ENCODE measurements at places on chromosomes 2 and 18. TPM values are rescaled to one million over a fixed set of nuclear protein-coding genes. Genes with fewer than 3 reads are reported as not detected.
A peak's percentile ranks its signal among the peaks of the same experiment; 100 is the strongest.

DNA sequence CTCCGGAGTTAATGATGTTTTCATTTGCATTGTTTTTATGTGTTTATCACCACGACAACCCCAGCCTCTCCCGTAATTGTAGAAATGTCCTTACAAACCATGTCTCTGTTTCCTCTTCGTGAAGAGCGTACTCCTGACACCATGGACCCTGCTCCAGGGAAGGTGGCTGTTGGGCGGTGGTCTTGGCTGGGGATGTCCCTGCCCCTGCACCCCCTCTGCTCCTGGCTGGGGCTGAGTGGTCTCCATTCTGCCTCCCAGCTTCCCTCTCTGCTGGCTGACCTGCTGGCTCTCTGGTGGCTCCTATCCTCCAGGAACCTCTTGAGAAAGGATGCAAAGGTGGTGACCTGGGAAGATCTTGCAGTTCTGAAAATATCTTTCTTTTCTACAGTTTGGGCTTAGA lies 81.1 kb downstream of the ASB1 start:
- peak; percentile 21 for DNase-seq

DNA sequence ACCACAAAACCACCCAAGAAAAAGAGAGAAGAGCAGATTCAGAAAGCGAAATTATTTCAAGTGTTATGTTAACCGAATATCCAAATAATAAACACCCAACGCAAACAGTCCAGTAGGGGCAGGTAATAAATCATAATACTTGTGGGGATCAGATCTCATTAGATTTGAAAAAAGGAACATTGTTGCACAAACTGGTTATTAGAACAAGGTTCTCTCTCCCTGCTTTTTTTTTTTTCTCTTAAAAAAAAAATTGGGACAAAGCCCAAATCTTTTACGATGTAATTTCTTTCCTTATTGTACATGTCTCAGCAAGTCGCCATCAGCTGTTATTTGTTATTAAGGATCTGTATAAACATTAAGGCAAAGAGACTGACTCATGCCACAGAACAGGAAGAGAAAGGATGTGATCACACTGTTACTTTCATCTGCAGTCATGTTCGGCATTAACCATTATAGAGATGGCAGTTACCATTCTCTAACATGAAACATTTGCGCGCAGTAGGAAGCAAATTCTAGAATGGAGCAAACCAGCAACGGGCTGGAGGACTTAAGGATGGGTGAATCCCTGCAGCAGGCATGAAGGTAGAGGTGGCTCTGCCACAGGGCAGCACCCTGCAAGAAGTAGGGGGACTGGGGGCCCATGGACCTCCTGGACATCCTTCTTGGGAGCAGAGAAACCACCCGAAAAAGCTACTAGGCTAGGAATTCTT lies 42.0 kb downstream of the EPHA4 start:
- DNase-seq = no peak

DNA sequence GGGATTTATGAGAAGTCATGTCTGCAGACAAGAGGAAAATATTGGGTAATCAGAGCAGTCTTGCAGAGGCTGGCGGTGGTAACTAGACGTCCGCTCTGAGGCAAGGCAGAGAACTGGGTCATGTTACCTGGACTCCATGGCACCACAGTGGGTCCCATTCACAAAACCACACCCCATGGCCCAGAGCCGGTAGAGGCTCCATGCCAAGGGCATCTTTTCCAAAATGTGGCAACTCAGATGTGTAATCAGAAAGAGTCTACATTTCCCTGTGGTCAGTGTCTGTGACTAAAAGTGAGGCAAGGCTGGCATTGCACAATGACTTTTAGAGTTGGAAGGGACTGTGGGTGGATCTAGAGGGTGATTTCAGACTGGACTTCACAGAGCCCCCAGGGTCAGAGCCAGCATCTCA lies 113.1 kb downstream of the MREG start:
- peak; percentile 85 for DNase-seq

- no peak for DNase-seq
These were observed 14.0 kb downstream of the TMEM247 start for GRCh38 chr2:46493241-46493970.

- peak; percentile 63 for DNase-seq
These were observed 2.4 kb upstream of the HOXD8 start for GRCh38 chr2:176126929-176127773.

- no peak for DNase-seq
These were observed 24.6 kb downstream of the EML4 start for GRCh38 chr2:42193722-42194187.

DNA sequence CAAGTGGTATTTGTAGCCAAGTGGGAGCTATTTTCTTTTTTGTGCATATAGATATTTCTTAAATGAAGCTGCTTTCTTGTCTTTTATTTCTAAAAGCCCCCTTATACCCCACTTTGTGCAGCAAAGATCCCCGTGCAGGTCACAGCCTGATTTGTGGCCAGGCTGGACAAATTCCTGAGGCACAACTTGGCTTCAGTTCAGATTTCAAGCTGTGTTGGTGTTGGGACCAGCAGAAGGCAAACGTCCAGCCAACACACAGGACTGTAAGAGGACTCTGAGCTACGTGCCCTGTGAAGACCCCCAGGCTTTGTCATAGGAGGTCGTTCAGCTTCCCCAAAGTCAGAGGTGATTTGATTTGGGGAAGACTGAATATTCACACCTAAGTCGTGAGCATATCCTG lies 21.9 kb downstream of the FOSL2 start:
- DNase-seq = no peak

GRCh38 chr2:173990970-173991819 lies 26.0 kb upstream of the SP3 start:
- peak; percentile 96 for DNase-seq

- peak; percentile 93 for DNase-seq
These were observed 146.0 kb downstream of the SETBP1 start for GRCh38 chr18:44826418-44827259.

GRCh38 chr2:103991591-103991990 lies 862.3 kb upstream of the POU3F3 start:
- no peak for DNase-seq

DNA sequence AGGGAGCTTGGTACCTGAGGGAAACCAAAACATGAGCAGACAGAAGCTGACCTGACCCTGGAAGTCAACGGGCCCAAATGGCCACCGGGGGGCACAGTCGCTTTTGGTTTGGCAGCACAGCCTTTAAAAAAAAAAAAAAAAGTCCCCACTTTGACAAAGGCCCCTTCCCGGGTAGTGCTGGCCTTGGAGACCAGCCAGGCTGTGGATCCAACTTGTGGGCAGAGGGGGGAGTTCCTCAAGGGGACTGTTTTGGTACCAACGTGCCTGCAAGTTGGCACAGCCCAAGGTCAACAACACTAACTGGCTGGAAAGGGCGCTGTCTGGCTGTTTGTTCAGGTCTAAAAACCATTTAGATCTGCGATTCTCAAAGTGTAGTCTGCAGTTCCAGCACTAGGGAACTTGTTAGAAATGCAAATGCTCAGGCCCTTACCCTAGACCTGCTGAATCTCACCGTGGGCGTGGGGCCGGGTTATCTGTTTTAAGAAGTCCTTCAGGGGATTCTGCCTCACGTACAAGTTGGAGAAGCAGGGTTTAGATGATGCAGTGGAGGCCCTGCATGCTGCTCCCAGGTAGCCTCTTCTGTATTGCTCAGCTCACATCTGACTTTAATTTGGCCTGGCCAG lies 83.0 kb downstream of the LPIN1 start:
- peak; percentile 88 for DNase-seq

- no peak for DNase-seq
These were observed 201.3 kb upstream of the GALNT5 start for GRCh38 chr2:157056200-157056676.

- no peak for DNase-seq
These were observed 6.2 kb upstream of the REV1 start for GRCh38 chr2:99496021-99496420.

GRCh38 chr2:46873604-46874068 lies 42.0 kb downstream of the MCFD2 start:
- peak; percentile 89 for DNase-seq

GRCh38 chr2:154532763-154533162 lies 165.7 kb upstream of the KCNJ3 start:
- DNase-seq = no peak

DNA sequence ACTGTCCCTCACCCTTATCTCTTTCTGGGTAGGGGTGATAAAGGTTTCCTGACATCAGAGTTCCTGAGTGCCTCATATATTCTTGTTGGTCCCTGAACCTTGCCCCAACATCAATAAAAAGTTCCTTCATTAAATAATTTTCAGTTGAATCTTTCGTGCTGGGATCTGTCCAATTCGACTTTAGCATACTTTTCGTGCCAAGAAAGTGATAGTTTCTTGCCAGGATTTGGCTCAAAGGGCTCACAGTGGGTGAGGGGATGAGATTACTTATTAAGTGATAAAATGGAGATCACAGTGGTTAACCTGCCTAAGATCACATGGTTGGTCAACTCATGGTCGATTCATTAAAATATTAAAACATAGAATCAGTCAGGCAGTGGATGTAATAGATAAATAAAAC lies 93.8 kb upstream of the SLC8A1 start:
- no peak for DNase-seq

DNA sequence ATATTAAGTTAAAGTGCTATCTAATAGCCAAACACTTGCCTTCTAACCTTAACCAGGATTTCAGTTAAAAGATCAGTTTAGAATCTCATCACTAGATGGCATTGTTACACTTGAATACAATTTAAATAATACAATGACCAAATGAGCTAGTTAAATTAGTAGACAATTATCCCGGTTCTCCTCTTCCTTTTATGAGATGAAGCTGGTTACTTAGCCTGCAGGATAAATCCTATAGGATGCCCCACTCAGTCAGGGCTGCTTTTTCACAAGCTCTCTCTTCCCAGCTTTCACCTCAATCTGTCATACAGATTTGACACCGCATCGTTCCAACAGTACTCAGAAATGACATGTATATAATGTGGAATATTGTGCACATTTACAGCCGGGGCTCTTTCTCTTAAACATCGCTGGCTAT lies 678.8 kb downstream of the KCNJ3 start:
- DNase-seq = no peak

DNA sequence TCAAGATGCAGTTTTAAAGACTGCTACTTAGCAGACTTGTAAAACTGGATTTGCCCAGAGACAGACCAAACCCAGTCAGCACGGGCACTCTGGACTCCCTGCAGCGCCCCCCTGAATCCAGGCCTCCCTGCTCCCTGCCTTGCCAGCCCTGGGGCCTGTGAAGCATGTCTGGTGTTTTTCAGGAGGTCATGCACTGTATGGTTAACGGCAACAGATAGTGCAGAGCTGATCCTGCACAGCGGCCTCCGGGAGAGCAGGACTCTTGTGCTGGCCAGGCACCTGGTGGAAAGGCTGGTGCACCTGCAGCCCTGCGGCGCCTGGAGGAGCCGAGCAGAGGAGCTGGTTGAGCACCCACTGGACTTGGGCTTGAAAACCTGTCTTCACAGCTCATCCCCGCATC lies 30.4 kb downstream of the HDAC4 start:
- no peak for DNase-seq

DNA sequence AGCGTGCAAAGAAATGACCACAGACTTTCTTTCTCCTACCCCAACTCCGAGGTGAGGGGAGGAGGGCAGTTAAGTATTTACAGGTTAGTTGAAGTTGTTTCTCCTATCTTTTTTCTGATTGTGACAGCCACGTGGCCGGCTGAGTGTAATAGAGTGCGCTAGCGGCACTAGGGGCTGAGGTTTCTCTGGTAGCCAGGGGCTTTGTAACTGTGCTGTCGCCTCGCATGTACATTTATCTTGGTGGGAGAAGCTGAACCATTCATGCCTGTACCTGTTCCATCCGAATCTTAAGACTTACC lies 214.1 kb upstream of the STON1 start:
- DNase-seq = no peak

DNA sequence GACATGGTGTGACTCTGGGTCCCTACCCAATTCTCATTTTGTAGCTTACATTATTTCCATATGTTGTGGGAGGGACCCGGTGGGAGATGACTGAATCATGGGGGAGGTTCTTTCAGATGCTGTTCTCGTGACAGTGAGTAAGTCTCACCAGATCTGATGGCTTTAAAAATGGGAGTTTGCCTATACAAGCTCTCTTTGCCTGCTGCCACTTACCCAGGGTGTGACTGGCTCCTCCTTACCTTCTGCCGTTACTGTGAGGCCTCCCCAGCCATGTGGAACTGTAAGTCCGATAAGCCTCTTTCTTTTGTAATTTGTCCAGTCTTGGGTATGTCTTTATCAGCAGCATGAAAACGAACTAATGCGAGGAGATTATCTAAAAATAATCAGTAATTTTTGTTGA lies 1683.2 kb upstream of the SLC39A10 start:
- DNase-seq = no peak

DNA sequence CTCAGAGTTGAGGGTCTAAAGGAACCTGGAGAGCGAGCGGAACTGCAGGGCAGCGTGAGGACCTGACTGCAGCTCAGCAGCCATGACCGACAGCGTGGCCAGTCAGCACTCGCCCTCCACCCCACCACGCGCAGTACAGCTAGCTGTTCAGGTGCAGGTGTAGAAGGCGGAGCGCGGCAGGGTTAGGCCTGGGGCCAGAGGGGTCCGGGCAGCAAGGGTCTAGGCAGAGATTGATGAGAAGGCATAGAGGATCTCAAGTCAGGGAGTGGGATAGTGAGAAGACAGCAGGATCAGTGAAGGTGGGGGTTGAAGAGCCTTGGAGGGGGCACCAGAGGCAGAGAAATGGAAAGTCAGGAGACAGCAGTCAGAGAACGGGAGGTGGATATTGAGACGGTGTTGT lies 71.0 kb downstream of the STEAP3 start:
- no peak for DNase-seq

- DNase-seq = no peak
These were observed 112.9 kb upstream of the STK17B start for GRCh38 chr2:196284144-196284844.

DNA sequence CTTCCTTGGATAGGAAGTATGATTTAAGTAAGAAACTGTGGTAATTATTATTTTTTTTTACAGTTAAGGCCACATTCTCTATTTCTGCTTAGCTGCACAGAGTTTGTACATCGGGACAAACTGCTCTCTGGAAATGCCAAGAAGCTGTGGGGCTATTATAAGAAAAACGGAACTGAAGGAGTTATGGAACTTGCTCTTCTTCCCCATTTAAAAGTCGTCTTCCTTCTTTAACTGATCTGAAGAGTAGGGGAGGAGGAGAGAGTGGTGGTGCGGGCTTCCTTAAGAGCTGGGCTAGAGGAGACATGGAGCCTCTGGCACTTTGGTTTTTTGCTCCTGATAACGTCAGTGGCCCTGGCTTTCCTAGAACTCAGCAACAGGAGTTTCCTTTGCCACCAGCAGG lies 54.4 kb downstream of the RAB31 start:
- no peak for DNase-seq

CCDC150 gene
- 0.72 TPM for total RNA-seq

DNAH6 gene
- 0.72 TPM for total RNA-seq

PPP4R1 gene
- 50.0 TPM for total RNA-seq

FNDC4 gene
- 3.2 TPM for total RNA-seq

FHOD3 gene
- total RNA-seq = 9.2 TPM

UGT1A3 gene
- total RNA-seq = not detected

ARHGEF4 gene
- 220 TPM for total RNA-seq

SH3YL1 gene
- 124 TPM for total RNA-seq

IL36RN gene
- total RNA-seq = 121 TPM

CASP10 gene
- 4.0 TPM for total RNA-seq

PROKR1 gene
- 0.23 TPM for total RNA-seq

B4GALT6 gene
- 1.3 TPM for total RNA-seq

PROM2 gene
- total RNA-seq = 107 TPM

SEPTIN10 gene
- total RNA-seq = 123 TPM

POU3F3 gene
- total RNA-seq = 1.8 TPM

UGT1A4 gene
- total RNA-seq = 1.0 TPM

CFAP221 gene
- total RNA-seq = not detected

ALPP gene
- total RNA-seq = not detected
